K562 (cell line): ENCODE measurements at places on chromosomes 6 and 20. TPM values are rescaled to one million over a fixed set of nuclear protein-coding genes. Genes with fewer than 3 reads are reported as not detected.

LZTS3 gene
- total RNA-seq = 2.4 and 2.9 TPM in 2 replicates

SCRT2 gene
- total RNA-seq = 0.47 and 0.75 TPM in 2 replicates

RIMS1 gene
- total RNA-seq = not detected in 2 replicates

SLC22A16 gene
- total RNA-seq = not detected in 2 replicates

BHLHE23 gene
- not detected in 2 replicates for total RNA-seq

DNA sequence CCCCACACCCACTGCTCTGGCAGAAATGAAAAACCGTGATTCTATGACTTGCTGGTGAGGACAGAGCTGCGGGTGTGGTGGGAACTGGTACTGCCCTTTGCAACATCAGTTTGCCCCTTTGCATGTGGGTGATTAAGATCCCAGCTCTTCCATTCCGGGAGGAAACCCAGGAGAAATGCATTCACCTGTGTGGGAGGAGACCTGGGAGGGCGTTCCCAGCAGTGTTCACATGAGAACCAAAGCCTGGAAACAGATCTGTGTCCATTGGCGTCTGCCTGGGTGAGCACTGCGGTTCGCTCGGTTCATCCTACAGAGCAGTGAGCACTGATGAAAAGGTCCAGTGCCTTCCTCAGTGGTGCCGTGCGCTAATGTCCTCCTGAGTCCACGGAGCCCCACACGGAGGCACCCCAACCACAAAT lies 89.7 kb downstream of the SMOC2 start:
- H3K36me3 ChIP-seq = no peaks in the 10 kb centered on the region
- peaks cover 29% of the 10 kb centered on the region for H3K27me3 ChIP-seq
- DNase-seq = no peak

GRCh38 chr20:62392621-62393334 lies 5.9 kb downstream of the RPS21 start:
- DNase-seq = no peak
- H3K4me1 ChIP-seq = peaks cover 65% of the 10 kb centered on the region
- H3K27me3 ChIP-seq = no peaks in the 10 kb centered on the region
- H3K4me3 ChIP-seq = no peak overlapping the region
- H3K27ac ChIP-seq = no peak overlapping the region
- peaks cover 35% of the 10 kb centered on the region for H3K36me3 ChIP-seq

DNA sequence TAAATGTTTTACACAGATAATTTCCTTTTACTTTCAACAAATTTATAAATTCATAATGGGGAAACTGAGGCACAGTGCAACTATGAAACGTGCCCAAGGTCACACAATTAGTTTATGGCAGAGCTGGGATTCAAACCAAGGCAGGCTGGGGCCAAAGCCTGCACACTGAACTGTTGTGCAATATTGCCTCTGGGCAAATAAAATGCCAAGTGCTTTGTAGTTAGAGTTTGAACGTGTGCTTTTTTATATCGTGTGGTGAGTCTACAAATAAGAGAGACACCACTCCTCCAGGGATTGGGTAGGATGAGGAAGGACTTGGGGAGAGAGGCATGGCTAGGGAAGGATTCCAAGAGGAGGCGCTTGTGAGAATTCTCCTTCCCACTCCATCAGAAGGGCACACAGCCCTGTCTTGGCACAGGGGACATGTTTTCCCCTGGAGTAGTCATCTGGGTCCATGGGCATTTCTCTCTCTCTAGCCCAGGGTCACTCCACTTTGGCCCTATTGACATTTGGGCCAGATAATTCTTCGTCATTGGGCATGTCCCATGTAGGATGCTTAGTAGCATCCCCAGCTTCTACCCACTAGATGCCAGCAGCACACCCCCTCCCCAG lies 2.8 kb upstream of the CDH22 start:
- no peaks in the 10 kb centered on the region; the same call in 2 of the 3 replicates for H3K4me1 ChIP-seq
- no peaks in the 10 kb centered on the region for H3K36me3 ChIP-seq
- DNase-seq = no peak
- no peak overlapping the region for H3K4me3 ChIP-seq
- H3K27me3 ChIP-seq = peaks cover 83% of the 10 kb centered on the region

DNA sequence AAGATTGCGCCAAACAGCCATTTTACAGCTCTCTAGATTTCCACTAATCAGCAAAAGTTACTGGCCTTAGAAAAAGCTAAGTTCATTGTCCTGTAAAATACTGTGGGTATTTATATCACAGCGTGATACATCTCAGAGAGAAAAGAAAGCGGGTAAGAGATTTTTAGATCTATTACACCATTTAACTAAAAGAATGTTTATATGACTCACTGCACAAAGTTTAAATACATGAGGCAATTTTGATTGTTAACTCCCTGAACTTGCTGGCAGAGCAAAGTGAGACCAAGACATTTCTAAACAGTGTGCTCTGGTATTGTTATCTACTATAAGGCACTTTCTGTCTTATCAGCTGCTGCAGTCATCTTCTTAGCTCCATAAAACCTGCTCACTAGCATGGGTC lies 314.3 kb downstream of the EPHA7 start:
- no peaks in the 10 kb centered on the region for H3K4me1 ChIP-seq
- no peaks in the 10 kb centered on the region for H3K36me3 ChIP-seq
- no peak overlapping the region for H3K27ac ChIP-seq
- H3K4me3 ChIP-seq = no peak overlapping the region
- no peak for DNase-seq

DNA sequence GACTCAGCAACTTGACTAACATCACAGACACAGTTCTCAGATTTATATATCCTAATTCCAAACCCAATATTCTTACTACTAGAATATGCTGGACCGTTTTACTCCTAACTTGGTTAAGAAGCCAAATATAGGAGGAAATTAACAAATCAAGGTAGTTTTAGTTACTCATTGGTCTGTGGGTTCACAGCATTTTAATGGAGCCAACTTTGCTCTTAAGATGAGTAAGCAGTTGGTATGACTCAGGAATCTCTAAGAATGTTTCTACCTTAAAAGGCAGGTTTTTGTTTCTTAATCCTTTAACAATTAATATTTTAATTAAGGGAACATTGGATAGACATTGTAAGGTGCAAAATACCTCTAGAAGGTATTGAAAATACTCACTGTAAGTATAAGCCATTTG lies 31.6 kb downstream of the OPRM1 start:
- no peaks in the 10 kb centered on the region for H3K27me3 ChIP-seq
- H3K27ac ChIP-seq = no peak overlapping the region
- no peak overlapping the region for H3K4me3 ChIP-seq
- H3K36me3 ChIP-seq = no peaks in the 10 kb centered on the region
- no peak for DNase-seq

- no peaks in the 10 kb centered on the region for H3K36me3 ChIP-seq
- H3K4me3 ChIP-seq = no peak overlapping the region
- H3K4me1 ChIP-seq = no peaks in the 10 kb centered on the region
- peaks cover 30% of the 10 kb centered on the region for H3K27me3 ChIP-seq
- no peak overlapping the region for H3K27ac ChIP-seq
These were observed 56.2 kb upstream of the BMP6 start for GRCh38 chr6:7669742-7670141.
